Effector memory CD8-positive, alpha-beta T cell (primary cell): ENCODE measurements at places on chromosomes 7 and 10.

- DNase-seq, result no peak
Observed at GRCh38 chr7:83429493-83429892, 219.4 kb downstream of the SEMA3E start.

DNA sequence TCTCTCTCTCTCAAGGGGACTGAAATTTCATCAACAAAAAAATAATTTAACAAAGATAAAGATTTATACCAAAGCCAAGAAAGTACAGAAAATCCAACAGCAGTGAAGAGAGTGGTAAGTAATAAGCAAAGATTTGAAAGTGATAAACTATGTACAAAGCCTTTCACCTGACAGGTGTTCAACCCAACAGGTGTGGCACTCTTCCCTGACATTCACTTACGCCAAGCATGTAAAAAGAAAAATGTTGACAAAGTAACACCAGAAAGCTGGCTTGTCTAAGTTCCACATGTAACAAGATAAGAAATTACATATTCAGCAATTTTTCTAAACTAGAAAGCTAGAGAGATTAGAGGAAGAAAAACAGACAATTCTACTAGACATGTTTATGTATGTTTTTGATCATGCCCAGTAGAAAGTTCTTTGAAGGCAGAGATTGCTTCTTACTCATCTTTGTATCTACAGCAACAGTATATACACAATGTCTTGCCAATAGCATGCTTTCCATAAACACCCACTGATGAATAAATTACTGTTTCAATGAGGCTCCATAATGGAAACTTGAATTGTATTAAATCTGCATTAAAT lies 468.5 kb downstream of the PARD3 start:
- no peak for DNase-seq

DNA sequence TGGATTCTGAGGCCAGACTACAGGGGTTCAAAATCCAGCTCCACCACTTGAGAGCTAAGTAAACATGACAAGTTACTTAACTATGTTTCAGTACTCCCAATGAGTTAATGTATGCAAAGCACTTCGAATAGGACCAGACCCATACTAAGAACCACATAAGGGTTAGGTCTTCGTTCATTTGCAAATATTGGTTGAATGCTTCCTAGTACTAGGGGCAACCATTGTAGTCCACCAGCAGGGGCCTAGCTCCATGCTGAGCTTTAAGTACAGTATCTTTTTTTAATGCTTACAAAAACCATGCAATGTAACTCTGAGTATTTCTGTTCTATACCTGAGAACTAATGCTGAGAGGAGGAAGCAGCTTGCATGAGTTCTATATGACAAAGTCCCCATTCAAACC lies 80.4 kb upstream of the PDE1C start:
- DNase-seq, result no peak

GRCh38 chr7:69624435-69625230 lies 26.4 kb downstream of the AUTS2 start:
- DNase-seq, result no peak

- DNase-seq, result no peak
Observed at GRCh38 chr7:70566671-70567070, 565.3 kb upstream of the GALNT17 start.
